Sigmoid colon (tissue), 7 donors: ENCODE measurements at places on chromosomes 2 and 18.
A peak's percentile ranks its signal among the peaks of the same experiment; 100 is the strongest.

DNA sequence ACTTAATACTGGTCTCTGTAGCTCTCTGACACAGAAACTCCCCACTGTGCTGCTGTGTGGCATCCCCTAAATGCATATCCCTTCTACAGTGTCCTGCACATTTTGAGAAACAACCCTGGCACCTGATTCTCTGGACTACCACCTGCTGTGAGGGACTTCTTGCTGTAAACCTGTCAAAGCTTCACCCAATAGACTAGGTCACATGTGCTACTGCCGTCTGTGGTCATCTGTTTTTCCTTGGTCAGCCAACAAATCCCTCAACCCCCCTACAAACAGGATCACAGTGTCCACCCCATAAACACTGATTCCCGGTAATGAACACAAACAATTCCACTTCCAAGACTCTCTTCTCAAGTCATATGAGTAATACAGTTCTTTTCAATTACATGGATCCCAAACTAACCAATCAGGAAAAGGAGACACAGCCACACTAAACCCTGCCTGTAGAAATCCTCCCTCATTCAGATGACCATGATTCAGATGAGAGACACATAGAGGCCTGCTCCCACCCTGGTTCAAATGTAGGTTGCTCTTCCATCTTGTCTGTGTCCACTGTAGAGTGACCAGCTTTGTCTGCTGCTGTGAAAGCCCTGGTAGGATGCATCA, 1157.4 kb downstream of the RPIA start:
- DNase-seq, result no peak

GRCh38 chr2:79511320-79511951, 1.4 kb upstream of the CTNNA2 start:
- DNase-seq, result no peak

- DNase-seq, result peak; percentile 97
These were observed 90.7 kb upstream of the CTDP1 start for GRCh38 chr18:79588636-79589481.

DNA sequence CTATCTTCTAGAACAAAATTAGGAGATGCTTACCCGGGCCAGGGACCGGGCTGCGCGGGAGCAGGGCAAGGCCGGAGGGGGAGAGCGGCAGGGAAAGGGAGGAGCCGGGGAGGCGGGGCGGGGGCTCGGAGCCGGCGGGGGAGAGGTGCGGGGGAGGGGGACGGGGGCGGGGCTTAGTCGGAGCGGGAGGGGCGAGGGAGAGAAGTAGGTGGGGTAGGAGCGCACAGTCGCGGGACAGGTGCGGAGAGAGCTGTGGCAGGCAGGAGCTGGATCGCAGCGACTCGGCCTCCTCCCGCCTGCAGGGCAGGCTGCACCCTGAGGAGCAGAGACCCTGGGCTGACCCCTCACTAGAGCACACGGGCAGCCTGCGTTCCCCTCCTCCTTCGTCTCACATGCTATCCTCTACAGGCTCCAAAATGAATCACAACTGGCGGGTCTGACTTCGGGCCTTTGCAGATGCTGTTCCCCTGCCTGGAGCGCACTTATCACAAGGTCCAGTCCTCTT, 290.3 kb downstream of the CELF4 start:
- DNase-seq, result no peak

DNA sequence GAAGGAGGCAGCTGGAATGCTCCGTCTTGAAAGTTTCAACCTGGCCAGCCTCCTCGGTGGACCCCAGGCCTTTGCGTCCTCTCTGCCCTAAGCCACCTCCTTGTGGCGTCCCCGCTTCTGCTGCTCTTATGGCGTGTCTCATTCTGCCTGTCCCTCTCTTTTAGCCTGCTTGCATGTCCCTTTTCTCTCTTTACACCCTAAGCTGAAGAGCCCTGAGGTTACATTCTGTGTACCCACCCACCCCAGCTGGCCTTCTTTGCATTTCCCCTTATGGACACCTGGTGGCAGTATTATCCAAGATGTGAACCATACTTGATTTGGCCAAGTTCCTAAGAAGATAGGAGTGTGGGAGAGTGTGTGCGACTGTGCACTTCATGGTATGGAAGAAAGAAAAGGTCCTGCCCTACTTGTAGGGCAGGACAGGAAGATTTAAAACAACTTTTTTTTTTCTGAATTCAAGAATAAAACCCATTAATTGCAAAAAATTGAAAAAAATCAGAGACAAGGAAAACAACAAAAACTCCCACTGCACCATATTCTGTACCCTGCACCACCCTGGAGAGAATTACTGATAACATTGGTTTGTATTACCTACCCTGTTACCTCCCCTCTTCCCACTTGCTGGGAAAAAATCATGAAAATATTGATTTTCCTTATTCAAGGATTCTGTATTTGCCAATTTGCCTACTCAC, 77.4 kb downstream of the DYSF start:
- peak; percentile 13 for DNase-seq

- DNase-seq, result no peak
These were observed 113.5 kb downstream of the ESCO1 start for GRCh38 chr18:21486905-21487437.

DNA sequence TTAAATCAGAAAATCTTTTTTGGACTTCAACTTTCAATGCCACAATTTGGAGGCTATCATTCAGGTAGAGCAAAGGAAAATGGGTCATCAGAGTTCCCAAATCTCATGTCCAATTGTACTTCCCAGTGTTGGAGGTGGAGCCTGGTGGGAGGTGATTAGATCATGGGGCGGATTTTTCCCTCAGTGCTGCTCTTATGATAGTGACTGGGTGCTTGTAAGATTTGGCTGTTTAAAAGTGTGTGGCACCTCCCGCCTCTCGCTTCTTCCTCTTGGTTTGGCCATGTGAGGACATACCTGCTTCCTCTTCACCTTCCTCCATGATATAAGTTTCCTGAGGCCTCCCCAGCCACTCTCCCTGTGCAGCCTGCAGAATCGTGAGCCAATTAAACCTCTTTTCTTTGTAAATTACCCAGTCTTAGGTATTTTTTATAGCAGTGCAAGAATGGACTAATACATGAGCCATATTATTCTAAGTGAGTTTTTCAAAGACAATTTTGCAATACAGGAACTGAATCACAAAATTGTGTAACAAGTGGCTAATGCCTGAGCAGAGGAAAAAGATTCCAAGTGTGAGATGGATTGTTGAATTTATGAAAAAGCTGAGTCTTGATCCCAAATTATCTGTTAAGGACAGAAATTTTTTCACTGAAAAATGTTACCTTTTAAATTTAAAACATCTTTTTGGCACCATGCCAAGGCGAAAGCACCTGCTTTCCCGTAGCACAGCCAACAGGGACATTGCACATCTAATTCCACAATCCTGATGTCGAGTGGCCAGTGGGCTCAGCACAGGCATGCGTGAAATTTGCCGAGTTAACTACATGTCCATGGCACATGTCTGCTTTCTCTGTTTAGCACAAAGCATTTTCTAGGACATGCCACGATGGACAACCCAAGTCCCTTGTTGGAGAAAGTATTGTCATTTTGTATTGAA, 150.9 kb downstream of the COL6A3 start:
- DNase-seq, result no peak

DNA sequence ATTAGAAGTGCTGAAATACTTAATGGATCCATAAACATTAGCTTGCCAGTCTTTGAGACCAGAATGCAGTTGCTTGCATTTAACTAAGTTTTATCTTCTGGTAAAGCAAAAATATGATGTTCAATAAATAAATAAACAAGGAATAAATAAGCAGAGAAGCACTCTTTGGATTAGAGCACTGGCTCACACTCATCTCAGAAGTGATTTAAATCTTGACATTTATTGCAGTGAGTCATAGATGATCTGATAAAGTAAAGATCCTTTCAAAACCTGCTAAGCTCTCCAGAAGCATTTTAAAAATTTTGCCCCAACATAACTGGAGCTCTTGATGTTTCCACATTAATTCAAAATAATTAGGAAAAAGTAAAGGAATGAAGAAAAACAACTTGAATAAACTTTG, 66.8 kb downstream of the KYNU start:
- DNase-seq, result no peak

DNA sequence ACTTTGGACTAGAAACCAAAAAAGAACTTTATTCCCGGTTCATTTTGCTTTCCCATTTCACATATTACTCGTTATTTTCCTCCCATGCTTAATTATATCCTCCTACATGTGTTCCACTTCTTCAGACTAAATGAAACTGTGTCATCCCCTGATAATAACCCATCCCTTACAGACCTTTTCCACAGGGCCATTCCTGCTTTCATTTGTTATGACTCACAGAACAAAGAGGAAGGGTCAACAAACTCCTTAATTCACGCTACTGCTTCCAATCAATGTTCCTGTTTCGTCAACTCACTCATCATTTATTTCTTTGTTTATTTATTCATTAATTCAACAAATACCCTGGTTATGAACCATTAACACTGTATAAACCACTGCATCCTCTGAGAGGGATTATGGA, 104.5 kb downstream of the ZEB2 start:
- no peak for DNase-seq

- DNase-seq, result no peak
These were observed 53.8 kb downstream of the MARCHF4 start for GRCh38 chr2:216318521-216318874.

DNA sequence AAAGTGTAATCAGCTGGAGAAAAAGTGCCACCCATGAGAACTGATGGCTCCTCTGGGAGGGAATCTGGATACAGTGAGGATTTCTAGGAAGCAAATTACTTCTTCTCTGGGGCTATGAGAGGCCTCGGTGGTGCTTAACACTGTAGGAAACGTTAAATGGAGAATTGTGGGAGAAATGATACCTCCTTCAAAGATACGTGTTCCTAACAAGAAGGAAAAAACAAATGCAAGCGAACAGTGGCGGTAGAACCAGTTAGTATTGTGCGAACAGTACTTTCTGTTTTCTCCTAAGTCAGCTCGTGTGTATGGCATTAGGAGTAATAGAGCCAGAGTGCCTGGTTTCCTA, 587 bp upstream of the MTIF2 start:
- no peak for DNase-seq

- no peak for DNase-seq
These were observed 51.0 kb downstream of the PKDCC start for GRCh38 chr2:42098571-42099437.

DNA sequence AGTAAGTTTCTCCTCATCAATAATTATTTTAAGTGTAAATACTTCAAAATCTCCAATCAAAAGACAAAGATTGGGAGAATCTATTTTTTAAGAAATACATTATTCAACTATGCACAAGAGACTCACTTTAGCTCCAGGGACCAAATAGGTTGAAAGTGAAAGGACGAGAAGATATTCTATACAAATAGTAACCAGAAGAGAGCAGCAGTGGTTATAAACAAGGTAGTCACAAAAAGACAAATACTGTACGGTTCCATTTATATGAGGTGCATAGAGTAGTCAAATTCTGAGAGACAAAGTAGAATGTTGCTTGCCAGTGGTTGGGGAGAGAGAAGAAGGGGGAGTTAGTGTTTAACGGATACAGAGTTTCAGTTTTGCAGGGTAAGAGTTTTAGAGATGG, 69.8 kb downstream of the POU3F3 start:
- DNase-seq, result no peak

GRCh38 chr2:218964041-218964771, 4.7 kb downstream of the CDK5R2 start:
- DNase-seq, result no peak

DNA sequence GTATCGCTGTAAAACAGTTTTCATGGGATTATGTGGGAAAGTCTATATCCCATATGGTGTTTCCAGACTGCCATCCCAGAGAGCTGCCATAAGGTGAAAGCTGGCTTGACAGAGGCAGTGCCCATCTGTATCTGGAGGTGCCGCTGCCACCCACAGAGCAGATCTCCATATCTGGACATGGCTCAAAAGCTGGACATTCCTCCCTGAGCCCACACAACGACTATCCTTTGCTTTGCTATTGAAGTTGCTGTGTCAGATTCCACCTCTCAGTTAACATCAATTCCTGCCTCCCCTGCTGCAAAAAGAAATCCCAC, 55.2 kb downstream of the RND3 start:
- no peak for DNase-seq

DNA sequence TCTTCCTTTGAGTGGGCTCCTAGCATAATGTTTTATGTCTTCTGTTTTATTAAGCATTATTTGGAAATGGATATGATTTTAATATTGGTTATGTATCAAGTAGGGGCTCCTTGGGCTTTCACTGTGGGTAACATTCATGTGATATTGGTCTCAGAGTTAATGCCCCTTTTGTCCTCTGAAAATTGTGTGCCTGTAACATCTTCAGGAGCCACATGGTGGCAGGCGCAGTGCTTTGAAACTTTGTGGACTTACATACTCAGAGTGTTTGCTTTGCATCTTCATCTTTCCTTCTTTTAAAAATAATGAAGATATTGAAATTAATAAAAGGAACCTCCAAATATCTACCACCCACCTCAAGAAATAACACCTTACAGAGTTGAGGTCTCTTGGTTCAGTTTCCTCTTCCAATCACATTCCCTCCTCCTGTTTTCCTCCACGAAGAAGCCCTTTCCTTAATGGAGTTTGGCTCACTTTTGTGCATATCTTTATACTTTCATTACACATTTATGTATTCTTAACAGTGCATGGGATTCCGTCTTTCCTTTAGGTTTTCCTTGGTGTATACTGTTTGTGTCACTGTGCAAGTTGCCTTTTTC, 73.5 kb downstream of the LIMS1 start:
- no peak for DNase-seq

DNA sequence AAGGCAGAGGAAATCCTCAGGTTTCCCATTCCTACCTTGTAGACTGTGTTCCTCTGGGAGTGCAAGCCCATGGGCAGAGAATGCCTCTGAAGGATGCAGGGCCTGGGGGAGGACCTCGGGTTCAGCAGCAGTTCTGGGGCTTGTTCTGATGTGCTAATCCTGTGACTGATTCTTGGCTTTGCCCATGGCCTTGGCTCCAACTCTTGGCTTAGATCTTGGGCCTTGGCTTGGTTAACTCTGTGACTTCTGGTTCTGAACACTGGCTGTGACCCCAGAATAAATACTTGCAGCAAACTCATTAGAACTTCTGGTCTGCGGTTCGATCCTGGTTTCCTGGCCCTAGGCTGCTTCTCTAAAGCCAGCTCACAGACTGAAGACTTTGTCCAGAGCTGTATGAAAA, 366.9 kb upstream of the ZEB2 start:
- peak; percentile 71 for DNase-seq

DNA sequence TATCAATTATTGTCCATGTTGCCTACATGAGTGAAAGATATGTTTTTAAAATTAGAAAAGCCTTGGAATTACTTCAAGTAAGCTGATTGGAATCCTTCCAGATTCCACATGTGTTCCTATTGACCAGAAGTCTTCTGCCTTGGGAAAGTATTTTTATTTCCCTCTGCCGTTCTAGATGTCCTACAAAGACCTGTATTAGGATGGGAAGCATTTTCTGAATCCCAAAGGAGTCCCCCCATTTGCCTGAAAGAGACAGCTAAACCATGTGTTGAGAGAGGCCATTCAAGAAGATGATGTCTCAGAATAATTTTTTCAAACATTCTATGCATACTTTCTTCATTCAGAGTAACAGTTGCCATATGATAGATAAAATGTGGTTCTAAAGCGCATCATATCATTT, 19.0 kb upstream of the MYO1B start:
- no peak for DNase-seq

GRCh38 chr2:240420206-240421104, 15.0 kb upstream of the GPC1 start:
- DNase-seq, result peak; percentile 50

- no peak for DNase-seq
These were observed 211.0 kb downstream of the TGIF1 start for GRCh38 chr18:3660739-3661515.
